ENCODE measurements at places on chromosomes 5 and 9.

GRCh38 chr5:33317271-33317670 lies 123.5 kb upstream of the TARS1 start:
- peak; percentile 26 for DNase-seq

GRCh38 chr5:176466245-176466871 lies 18.2 kb downstream of the FAF2 start:
- peak; percentile 57 for DNase-seq

GRCh38 chr5:150491876-150492275 lies 16.1 kb upstream of the NDST1 start:
- no peak for DNase-seq

DNA sequence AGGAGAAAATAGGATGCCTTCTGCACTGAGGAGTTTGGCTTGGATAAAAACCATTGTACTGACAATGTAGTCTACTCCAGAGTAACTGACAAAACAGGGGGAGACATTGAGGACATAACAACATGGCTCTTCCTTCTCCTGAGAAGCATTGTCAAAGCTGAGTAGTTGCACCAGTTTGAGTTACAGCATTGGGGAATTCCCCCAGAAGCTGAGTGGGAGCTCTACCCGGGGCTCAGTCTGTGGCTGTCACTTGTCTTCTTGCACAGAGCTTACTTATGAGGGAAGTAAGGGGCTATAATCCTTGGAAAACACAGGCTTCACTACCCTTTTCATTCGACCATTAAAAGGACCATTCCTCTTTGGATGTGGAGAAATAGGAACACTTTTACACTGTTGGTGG lies 21.2 kb downstream of the HSPB3 start:
- peak; percentile 67 for DNase-seq

Data from suppressor macrophage treated with lipopolysaccharide for 1 hour (primary cell).